ENCODE measurements at places on chromosomes 16 and 17.

DNA sequence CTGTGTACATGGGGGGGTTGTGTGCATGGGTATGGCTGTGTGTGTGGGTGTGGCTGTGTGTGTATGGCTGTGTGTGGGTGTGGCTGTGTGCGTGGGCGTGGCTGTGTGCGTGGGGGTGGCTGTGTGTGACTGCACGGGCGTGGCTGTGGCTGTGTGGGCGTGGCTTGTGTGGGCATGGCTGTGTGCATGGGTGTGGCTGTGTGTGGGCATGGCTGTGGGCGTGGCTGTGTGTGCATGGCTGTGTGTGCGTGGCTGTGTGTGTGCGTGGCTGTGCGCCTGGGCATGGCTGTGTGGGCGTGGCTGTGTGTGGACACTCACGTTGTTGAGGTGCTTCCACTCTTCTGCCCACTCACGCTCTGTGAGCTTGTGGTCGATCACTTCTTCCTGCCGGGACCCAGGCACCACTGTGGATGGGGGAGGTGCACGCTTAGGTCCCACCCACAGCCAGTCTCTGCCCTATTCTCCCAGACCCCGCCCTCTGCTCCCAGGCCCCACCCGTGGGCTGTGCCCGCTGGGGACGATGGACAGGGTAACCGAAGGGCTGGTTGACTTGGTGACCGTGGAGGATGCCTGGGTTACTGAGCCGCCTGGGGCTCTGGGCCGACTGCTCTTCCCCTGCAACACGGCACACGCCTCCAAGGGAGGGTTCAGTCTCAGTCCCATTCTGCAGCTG, 16.0 kb upstream of the PABPN1L start:
- no peak for DNase-seq

DNA sequence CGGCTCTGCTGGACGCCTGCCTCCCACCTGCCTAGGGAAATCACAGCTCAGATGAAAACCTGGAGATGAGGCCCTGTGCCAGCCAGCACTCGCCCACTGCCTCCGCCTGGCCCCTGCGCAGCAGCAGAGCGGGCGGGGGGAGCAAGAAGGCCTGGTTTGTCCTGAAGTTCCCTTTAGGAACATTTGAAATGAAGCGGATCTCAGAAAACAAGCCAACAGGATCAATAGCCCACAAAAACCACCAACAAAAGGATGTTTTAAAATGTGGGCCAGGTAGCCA, 48.0 kb downstream of the RBFOX3 start:
- DNase-seq = no peak

- DNase-seq = no peak
Measured at GRCh38 chr17:7222972-7223292, 3.2 kb downstream of the ACADVL start.

- peak; percentile 11 for DNase-seq
Measured at GRCh38 chr16:75326333-75326732, 74.9 kb upstream of the BCAR1 start.

- DNase-seq = no peak
Measured at GRCh38 chr17:61459939-61460718, 7.9 kb downstream of the TBX4 start.

- no peak for DNase-seq
Measured at GRCh38 chr16:471353-472198, 46.1 kb downstream of the RAB11FIP3 start.

DNA sequence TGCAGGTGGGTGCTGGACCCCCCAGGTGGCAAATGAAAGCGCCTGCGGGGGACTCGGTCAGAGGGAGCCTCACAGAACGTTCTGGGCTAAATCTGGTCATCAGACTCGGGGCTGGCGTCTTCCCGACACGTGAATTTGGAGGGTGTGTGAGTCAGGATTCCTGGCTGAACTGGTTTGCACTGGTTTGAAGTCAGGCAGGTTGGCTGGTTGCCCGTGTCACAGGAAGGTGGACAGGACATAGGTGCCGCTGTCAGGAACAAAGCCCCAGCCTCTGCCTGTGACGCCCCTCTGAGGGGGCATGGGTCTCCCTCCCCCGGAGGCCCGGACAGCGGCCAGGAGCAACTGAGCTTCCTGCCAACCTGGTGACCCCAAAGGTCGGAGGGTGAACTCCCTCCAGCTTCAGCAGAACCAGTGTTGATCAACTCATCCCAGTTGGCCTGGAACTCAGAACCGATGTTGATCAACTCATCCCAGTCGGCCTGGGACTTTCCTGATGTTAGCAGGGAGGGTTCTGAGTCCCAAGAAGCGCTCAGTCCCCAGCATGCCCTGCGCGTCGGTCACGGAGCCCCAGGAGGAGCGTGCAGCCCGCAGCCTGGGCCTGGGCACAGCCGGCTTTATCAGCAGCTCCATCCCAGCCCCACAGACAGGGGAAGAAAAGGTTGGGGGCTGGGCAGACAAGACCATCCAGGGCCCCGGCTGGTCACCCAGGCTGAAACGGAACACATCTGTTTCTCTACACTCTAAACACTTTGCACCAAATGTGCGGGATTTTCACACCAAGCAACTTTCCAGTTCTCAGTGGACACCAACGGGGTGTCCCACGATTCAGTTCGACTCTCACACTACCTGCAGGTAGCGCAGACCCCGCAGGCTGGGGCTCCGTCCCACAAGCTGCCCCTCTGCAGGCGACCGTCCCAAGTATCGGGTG, 14.4 kb upstream of the METRNL start:
- DNase-seq = no peak
